ENCODE measurements at places on chromosomes 3 and 15.
A peak's percentile ranks its signal among the peaks of the same experiment; 100 is the strongest.

- DNase-seq: no peak
These were observed 156.7 kb upstream of the EPHA6 start for GRCh38 chr3:96657710-96658109.

DNA sequence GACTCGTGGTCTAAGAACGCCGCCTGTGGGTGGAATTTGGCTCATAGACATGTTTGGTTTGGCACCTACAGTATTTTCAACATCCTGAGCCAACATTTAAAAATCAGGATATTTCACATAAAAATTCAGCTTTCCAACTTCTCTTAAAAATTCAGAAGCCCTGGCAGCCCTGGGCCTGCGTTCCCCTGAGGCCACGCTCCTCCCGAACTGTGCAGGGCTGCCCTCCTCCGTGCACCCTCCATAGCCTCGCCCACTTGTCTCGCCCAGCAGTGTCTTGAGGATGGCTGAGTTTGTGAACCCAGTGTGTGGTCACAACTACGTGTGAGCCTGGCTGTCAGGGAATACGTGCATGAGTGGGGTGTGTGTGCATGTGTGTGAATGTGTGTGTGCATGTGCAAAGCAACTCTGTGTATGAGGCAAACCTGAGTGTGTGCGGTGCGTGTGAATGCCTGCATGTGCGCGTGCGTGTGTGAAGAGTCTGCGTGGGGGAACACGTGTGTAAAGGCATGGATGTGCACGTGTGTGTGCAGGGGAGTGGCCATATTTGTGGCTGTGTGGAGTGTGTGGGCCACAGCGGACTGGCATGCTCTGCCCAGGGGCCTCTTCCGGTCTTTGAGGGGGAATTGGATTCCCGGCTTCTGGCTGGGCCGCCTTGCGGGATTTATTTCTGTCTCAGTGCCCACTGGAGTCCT, 30.9 kb downstream of the PTH1R start:
- DNase-seq: no peak

DNA sequence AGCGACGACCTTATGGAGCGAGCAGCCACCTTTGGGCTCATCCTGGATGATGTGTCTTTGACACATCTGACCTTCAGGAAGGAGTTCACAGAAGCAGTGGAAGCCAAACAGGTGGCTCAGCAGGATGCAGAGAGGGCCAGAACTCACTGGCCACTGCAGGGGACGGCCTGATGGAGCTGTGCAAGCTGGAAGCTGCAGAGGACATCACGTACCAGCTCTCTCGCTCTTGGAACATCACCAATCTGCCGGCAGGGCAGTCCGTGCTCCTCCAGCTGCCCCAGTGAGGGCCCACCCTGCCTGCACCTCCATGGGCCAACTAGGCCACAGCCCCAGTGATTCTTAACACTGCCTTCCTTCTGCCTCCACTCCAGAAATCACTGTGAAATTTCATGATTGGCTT, 10.4 kb downstream of the NR1I2 start:
- DNase-seq: no peak

DNA sequence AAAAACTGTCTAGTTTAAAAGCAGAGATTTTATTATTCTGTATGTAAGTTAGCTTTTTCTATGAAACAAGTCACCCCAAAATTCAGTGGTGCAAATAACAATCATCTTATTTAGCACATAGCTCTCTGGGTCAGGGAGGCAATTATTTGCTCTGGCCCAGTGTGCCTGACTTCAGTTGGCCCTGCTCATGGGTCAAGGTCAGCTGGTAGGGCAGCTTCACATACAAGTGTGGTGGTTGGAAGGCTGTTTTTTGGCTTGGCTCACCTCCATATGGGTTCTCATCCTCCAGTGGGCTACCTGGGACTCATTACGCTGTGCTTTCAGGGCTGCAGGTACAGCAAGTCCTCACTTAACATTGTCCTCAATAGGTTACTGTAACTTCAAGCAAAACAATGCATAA, 228.6 kb downstream of the NR2F2 start:
- no peak for DNase-seq

DNA sequence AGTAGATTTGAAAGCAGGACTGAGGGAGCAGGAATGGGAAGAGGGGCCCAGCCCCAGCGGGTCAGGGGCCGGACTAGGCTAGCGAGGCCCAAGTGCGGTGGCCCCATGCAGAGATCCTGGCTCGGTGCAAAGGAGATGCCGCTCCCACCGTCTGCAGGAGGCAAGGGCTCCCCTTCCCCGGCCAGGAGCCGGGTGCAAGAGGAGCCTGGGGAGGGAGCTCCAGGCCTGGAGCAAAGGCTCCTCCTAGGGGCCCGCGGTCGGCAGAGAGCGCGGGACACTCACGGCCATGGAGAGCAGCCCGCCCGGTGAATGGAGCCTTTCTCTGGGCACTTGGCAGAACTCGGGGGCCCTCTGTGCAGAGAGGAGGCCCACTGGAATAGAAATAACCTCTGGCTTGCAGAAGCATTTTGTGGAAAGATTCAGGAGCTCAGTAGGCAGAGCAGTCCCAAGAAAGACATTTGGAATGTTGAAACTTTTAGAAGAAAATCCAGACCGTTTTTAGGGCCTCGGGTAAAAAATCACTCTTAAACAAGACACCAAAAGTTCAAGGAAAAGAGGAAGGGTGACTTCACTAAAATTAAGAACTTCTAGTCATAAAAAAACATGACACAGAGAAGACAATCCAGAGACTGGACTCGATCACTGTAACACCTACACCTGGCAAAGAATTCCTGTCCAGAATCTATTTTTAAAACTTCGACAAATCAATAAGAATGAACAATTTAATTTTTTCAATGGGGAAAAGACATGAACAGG, 43.0 kb upstream of the USP3 start:
- DNase-seq: no peak

GRCh38 chr3:126679318-126679751, 24.4 kb upstream of the TXNRD3 start:
- peak; percentile 76 for DNase-seq

- DNase-seq: no peak
These were observed 2.2 kb downstream of the SCAANT1 start for GRCh38 chr3:63910001-63910400.

GRCh38 chr3:150331978-150332568, 76.0 kb upstream of the TSC22D2 start:
- DNase-seq: no peak

DNA sequence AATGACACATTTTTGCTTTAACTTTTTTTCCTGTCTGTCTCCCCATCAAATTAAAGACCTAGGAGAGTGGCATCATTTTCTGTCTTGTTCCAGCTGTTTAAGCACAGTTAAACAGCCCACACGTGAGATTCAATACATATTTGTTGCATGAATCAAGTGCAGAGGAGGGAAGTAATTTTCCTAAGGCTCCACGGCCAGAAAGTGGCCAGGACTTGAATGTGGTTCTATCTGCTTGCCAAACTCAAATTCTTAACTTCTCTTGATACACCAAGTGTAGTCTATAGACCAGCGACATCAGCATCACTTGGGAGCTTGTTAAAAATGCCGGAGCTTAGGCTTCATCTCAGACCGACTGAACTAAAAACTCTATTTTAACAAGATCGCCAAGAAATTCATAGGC, 724.8 kb upstream of the CFAP20DC start:
- DNase-seq: no peak

- no peak for DNase-seq
These were observed 313.7 kb downstream of the GAP43 start for GRCh38 chr3:115937054-115937453.

DNA sequence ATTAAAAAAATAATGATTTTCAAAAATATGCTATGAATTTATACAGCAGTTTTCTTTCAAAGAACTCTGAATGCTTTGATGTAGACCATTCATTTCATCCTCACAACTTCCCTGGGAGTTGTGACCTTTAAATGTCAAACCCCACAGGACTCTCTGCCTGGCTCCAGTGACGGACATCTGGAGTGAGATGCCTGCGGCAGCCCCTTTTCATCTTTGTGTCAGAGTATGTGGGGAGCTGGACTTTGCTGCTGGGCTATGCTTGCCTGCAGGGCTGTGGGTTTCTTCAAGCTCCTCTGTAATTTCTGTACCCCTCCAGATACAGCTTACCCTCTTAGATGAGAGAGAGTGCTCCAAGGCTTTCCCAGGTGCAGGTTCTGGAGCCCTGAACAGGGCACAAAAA, 70.6 kb upstream of the RASGRP1 start:
- no peak for DNase-seq

GRCh38 chr15:43828061-43828657, 1.4 kb downstream of the WDR76 start:
- DNase-seq: no peak

DNA sequence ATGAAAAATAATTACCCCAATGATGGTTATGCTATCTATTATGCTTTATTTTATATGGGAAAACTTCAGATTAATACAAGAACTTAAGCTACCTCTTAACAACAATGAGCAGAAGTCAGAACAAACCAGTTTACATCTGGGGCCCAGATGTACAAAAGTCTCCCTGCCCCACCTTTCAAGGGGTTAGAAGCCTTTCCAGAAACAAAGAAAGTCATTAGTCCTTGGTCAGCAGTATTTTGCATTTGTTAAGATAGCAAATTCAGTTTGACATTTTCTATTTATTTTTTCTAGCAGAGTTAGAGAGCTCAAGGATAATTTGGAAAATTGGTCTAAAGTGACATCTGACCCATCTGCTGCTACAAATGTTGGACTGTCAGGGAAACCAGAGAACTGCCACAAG, 478.7 kb upstream of the UBE2E2 start:
- no peak for DNase-seq

DNA sequence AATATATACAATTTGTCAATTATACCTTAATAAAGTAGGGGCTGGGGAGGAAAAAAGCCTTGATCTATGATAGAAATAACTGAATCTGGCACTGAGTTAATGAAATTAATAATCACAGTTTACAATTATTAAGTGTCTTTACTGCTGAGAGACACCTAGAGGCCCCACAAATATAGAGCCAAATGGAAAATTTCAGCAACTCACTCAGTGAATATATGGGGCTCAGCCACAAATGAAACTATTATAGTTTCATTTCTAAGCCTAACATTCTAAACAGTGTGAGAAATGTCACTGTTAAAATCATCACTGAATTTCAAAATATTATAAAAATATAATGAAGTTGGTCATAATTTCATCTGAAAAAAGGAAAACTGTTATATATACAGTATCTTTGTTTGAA, 40.3 kb downstream of the GNB4 start:
- DNase-seq: no peak

DNA sequence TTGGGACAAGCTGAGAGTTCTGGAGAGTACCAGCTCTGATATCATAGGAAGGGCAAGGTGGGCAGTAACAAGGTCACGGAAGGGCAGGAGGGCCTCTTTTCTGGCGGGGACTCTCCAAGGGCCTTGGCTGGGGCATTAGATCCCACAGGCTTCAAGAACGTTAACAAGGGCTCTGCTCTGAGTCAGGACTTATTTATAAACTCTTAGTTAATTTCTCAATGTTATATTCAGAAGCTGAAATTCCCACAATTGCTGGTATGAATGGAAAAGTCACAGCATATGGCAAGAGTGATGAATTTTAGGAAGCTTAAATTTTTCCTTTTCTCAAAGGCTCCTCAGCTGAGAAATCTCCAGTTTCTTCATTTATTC, 320.2 kb upstream of the TBC1D5 start:
- DNase-seq: no peak

DNA sequence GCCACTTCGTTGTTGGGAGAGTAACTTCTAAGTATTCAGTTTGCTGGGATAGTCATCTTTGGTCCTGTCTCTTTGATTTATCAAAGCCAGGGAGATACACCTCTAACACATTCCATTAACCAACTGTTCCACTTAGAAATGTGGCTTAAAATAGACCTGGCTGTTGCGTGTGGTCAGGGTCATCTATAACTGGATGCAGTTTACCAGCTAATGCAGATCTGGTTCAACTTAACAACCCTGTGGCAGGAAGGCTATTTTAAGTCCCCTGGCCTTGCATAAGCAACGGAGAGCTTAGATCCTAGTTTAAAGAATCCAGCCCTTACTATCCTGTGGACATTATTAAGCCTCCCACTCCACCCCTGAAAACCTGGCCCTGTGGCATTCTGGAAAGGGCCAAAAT, 28.1 kb upstream of the CAPN3 start:
- DNase-seq: no peak

DNA sequence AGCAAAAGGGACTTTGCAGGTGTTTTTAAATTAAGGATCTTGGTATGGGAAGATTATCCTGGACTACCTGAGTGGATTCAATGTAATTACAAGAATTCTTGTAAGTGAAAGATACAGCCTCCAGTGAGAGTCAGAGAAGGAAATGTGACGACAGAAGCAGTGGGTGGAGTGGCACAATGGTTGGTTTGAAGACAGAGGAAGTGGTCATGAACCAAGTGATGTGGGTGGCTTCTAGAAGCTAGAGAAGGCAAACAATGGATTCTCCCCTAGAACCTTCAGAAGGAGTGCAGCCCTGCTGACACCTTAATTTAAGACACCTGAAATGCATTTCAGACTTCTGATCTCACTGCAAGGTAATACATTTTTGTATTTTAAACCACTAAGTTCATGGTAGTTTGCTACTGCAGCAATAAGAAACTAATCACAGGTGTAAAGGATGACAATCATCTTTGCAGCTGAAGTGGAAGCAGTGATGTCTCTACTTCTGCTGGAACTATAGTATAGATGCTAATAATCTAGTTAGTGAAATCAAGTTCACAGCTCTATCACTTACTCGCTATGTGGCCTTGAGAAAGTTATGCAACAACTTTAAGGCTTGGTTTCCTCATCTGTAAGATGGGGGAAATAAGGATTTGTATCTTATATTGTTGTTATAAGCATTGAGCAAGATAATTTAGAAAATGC, 403.4 kb upstream of the SUCLG2 start:
- DNase-seq: peak; percentile 28

DNA sequence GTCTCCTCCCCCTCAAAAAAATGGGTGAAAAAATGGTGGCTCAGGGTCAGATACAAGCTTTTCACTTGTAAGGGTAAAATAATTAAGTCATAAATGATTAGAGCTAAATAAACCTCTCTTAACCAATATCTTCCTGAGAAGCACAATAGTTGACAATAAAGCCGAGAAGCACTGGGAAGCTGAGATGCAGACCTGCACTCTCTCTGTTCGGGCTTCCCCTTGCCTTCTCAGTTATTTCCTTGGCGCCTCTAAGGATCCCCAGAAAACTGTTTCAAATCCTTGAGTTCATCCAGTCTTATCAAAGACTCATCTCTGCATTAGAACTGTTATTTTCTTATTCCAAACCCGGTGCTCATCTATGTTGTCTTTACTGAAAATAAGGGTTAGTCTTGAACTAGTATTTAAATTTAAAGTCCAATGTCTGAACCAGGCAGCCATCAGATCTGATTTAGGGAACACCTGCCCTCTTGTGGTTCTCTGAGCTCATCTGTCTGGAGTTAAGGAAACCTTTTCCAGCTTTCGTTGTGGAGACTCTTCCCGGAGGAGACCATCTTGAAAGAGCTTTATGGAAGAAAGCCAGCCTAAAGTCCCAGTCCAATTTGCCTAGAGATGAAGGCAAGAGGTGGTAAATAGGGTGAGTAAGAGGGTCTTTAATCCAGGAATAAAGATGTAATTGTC, 256.4 kb upstream of the MCTP2 start:
- DNase-seq: no peak

DNA sequence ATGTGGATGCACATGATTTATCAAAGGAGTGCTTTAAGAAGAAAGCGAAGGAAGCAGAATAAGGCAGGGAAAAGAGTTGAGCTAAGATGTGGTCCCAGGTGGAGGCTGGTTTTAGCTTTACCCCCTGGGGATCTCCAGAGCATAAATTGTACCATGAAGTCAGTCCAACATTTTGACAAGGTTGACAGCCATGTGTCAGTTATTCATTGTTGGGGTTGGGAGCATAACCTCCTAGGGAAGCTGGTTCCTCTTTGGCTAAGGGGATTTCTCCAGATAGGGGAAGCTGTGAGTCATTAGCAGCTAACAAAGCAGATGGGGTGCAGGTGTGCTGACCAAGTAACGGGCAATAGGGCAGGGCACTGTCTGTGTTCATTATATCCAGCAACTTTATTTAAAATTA, 123.7 kb upstream of the IGSF10 start:
- DNase-seq: no peak

All from activated T-cell treated with anti-CD3 and anti-CD28 coated beads for 1 hour (primary cell).